ENCODE measurements at places on chromosomes 7 and 10.

GRCh38 chr7:106064771-106065574, 47.1 kb downstream of the SYPL1 start:
- DNase-seq = peak; percentile 14

- no peak for DNase-seq
Observed at GRCh38 chr10:93541402-93542357, 24.8 kb upstream of the FFAR4 start.

GRCh38 chr10:89297356-89297755, 4.5 kb upstream of the IFIT2 start:
- DNase-seq = no peak

GRCh38 chr7:43385856-43386255, 197.1 kb upstream of the STK17A start:
- peak; percentile 42 for DNase-seq

- no peak for DNase-seq
Observed at GRCh38 chr7:122290476-122290875, 14.1 kb downstream of the FEZF1 start.

- no peak for DNase-seq
Observed at GRCh38 chr10:32318476-32318896, 28.5 kb downstream of the EPC1 start.

DNA sequence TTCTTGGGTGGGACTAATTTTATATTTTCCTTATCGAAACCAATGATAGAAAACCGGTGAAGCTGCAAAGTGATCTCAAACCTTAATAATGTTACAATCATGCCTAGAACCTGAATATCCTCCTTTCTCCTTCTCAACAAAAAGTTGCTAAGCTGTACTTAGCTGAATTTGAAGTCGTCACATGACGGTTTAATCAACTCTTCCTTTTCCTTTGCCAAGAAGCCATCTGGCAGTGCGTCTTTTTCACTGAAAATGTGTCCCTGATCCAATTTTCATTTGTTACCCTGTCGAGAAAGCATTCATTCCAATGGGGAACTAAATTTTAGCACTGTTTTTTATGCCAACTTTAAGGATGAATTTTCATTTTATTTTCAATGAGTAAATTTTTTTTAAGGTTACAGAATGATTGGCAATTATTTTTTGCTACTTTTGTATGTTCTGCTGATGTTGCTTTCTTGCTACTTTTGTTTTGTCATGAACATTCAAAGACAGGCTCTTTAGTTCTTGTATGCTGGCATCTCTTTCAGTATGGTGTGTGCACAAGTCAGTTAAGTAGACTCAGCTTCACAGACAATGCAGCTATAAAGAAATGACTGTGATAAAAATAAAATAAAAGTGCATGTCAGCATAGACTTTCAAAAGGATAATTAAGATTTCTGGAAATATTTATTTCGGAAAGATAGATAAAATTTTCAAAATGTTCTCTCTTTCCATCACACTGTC, 980.0 kb downstream of the DNAJB9 start:
- no peak for DNase-seq

- DNase-seq = no peak
Observed at GRCh38 chr10:13658871-13659685, 72.3 kb downstream of the PRPF18 start.

DNA sequence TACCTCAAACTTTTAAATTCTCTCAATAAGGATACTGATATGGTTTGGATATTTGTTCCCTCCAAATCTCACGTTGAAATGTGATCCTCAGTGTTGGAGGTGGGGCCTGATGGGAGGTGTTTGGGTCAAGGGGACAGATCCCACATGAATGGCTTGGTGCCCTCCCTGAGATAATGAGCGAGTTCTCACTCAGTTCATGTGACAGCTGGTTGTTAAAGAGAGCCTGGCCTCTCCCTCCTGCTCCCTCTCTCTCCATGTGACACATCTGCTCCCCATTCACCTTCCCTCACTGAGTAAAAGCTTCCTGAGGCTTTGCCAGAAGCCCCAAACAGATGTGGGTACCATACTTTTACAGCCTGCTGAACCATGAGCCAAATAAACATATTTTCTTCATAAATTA, 19.2 kb downstream of the ABCB4 start:
- no peak for DNase-seq

GRCh38 chr7:130881799-130882141, 147.8 kb upstream of the KLF14 start:
- DNase-seq = no peak

GRCh38 chr10:18402853-18403252, 248.5 kb downstream of the NSUN6 start:
- no peak for DNase-seq

- no peak for DNase-seq
Observed at GRCh38 chr7:110764852-110765251, 326.1 kb upstream of the LRRN3 start.

DNA sequence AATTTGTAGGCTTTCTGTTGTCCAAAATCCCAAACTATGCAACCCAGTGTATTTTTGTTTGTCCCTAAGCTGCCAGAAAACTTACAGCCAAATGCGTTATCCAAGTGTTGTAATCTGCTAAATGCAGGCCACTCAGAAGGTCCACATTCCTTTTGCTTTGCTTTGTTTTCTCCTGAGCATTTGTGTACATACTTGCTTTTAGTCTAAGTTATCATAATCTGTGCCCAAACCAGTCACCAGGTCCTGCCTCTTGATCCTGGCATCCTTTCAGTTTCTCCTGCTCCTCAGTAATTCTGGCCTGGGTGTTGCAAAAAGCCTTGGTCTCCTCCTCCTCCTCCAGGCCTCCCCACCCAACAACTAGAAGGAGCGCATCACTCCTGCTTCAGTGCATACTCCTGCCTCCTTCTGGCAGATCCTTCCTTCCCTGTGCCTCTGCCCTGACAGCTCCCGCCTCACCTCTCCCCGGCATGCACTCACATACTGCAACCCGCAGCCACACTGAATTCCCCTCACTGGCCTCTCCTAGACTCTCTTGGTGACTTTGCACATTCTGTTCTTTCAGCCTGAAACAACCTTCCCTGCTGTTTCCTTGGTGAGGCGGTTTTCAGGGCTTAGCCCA, 2.3 kb downstream of the DENND2A start:
- no peak for DNase-seq

DNA sequence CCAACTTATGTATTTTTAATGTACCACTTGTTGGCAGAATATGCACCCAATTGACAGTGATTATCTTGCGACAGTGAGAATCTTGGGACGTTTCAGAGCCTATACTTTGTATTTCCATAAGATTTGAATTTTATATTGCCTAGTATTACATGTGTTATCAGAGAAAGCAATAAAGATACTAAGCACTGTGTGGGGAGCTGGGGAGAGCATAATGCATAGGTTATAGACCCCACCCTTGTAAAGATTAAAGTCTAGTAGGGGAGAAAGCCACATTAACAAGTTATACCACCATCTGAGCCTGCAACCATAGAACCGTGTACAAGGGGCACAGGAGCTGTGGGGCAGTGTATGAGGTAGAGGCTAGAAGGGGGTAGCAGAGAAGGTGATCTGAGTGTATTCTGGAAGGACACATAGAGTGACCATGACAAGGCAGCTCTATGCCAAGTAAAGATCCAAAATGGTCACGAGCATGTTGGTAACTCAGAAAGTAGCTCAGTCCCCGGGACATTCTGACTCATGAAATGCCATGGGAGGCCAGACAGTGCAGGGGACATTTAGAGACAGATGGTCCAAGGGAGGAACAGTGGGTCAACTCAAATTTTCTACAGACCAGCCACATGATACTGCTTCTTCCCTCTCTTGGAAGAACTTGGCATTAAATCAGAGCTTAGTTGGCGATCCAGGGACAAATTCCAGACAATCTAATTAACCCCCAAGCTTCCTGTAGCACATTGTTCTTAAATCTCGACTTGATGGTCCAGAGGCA, 84.5 kb downstream of the ADRA2A start:
- DNase-seq = no peak

DNA sequence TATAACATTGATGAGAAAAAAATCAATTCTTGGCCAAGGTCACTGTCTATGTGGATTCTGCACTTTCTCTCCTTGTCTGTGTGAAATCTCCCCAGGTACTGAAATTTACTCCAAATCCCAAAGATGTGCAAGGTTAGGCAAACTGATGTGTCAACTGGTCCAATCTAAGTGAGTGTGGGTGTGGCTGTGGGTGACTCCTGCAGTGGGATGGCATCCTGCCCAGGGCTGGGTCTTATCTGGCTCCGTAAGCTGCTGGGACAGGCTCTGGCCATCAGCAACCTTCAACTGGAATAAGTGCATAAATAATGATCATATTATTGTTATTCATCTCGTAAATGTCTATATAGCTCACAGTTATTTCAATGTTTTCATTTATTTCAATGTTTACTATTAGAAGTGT, 79.3 kb downstream of the JCAD start:
- DNase-seq = no peak

- DNase-seq = peak; percentile 86
Observed at GRCh38 chr10:27446091-27446918, 57.8 kb upstream of the RAB18 start.

- no peak for DNase-seq
Observed at GRCh38 chr7:69217516-69218350, 380.5 kb upstream of the AUTS2 start.

DNA sequence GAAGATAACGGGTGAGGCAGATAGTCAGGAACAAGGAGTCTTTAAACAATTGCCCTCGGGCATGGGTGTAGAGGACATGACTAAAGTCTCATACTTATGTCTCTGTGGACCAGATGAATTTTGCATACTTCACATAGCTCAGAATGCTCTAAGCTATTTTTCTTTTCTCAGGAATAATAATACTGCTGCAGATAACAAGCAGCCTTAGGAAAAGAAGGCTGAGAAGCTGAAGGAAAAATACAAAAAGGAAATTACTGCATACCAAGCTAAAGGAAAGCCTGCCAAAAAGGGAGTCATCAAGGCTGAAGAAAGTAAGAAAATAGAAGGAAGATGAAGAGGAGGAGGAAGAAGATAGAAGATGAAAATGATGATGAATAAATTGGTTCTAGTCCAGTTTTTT, 13.4 kb upstream of the ERCC6 start:
- no peak for DNase-seq

GRCh38 chr7:12942609-12943008, 255.2 kb downstream of the ARL4A start:
- DNase-seq = no peak
